ENCODE measurements at places on chromosomes 11 and 22. TPM values are rescaled to one million over a fixed set of nuclear protein-coding genes. Genes with fewer than 3 reads are reported as not detected.

DNA sequence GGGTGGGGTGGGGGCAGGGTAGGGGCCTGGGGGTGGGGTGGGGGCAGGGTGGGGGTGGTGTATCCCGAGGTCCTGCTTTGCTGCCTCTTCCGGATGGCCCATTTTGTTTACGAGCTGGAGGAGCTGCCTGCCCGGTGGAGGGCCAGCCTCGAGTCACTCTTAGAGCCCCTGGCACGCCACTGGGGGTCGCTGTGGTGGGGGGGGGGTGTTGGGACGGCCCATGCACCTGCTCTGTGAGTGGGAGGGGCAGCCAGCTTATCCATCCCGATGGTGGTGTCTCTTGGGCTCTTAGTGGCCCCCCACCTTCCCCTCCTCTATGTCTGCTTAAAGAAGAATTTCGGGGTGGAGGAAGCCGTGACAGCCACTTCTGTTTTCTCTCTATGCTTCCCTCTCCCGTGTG lies 24.6 kb downstream of the MRGPRD start:
- no peak for DNase-seq

DNA sequence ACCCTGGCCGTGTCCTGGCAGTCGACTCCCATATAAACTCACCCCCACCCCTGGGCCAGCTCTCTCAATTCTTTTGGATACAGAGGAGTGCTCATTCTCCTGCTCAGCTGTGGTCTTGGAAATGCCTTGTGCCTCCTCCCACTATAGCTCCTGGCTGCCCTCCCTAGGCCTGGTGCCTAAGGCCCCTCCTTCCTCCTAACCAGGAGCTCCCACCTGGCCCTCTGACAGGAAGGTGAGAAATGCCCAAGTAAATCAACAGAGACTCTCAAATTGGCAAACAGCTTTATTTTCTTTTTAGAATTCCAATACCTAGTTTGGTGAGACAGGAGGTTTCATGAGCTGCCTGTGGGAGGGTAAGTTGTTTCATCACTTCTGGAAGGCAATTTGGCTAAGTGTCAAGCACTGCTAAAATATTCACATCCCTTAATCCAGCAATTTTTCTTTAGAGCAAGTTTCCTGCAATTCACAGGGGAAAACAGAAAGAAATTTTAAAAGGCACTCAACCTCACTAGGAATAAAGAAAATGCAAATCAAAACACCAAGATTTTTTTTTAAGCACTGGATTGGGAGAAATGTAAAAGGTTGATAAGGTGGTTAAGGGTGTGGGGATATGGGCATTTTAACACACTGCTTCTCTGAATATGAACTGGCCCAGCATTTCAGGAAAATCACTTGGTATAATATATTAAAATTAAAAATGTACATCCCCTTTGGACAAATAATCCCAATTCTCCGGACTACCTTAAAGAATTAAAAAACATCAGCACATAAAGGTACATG lies 209.7 kb upstream of the ARHGAP20 start:
- DNase-seq: no peak

The POU2AF1 gene
- 0.05 TPM for total RNA-seq

DNA sequence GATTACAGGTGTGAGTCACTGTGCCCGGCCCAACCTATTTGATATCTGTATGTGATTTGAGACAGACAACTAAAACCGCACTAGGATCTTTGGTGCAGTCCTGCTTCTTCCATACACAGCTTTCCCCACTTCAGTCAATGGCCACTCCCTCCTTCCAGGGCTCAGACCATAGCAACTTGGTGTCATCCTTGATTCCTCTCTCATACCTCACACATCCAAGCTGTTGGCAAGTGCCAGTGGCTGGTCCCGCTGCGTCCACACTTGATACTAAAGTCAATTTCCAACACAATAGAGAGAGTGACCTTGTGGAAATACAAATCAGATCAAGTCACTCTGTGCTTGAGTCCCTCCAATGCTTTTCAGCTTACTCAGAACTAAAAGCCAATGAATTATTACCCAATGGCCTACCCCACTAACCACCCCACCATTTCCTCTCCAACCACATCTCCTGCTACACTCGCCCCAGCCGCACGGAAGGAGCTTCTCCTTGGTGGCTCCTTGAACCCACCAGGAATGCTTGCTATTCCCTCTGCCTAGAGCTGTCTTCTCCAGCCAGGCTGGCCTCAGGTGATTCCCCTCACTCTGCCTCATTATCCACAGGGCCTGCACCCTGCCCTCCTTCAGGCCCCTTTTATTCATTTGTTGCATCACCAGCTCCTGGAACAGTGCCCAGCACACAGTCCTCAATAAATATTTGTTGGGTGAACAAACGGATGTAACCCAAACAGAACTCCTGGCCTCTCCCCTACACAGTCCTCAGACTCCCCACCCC lies 12.9 kb downstream of the ABTB2 start:
- peak; percentile 42 for DNase-seq

GRCh38 chr11:71431271-71431670 lies 16.9 kb downstream of the DHCR7 start:
- DNase-seq: no peak

The DTX4 gene
- total RNA-seq: 1.8 TPM

DNA sequence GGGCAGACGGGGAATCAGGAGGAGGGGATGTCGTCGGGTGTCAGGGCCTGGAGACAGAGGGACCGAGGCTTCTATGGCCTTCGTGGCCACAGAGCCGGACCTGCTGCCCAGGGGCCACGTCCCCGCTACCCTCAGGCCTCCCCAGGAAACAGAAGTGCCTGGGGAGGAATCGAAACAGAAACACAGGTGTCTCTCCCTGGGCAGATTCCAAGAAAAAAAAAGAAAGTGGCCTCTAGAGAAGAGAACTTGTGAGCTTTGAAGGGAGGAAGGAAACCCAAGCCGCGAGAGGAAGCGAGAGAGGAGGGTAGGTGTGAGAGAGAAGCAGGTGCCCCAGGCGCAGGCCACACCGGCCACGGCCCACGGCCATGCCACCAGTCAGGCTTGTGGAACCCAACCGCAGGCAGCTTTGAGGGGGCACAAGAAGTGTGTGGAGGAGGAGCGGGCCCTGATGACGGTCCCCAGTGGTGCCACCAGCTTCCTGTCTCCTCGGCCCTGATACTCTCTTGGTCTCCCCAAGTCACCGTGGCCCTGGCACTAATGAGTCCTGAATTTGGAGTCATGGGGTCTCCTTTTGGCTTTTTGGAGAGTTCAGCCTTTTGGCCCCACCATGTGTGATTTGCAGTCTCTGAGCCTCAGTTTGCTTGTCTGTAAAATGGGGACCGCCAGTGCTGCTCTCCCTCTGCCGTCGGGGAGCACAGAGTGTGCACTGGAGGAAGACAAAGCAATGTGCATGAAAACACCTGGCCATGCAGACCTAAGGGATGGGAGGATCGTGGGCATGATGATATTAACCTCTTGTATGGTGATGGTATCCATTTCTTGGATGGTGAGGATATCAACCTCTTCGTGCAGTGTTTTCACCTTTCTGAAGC lies 25.2 kb downstream of the LIF start:
- DNase-seq: no peak

DNA sequence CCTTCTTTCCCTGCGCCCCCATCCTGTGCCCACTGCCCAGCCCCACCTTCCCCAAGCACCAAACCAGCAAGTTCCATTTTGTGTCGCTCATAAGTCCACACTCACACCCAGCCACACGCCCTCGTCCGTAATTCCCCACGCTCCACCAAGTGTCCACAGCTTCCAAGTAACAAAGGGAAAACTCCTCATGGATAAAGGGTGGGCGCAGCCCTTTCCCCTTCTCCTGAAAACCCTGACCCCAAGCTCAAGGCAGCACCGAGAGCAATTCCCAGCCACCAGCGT lies 458 bp downstream of the FXYD6 start:
- no peak for DNase-seq

DNA sequence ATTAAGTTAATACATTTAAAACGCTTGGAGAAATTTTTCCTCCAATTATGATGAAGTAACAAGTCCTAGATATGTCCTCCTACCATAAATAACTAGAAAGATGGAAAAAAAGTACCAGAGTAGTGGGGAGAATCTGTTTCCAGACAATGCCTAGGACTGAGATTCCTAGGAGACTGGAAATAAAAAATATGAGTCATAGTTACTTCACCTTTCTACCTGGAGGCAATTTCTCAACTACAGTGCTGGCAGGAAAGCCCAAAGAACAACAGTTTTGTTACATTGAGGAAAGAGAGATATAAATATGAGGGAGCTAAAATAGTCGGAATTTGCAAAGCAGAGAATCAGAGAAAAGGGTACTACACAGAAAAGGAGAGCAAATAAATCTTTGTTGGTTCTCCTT lies 202.1 kb upstream of the ARHGAP42 start:
- no peak for DNase-seq

The YAP1 gene
- total RNA-seq: 67.9 TPM

- no peak for DNase-seq
Measured at GRCh38 chr11:68934666-68935065, 31.0 kb downstream of the IGHMBP2 start.

GRCh38 chr11:48008951-48009270 lies 28.6 kb downstream of the PTPRJ start:
- DNase-seq: no peak

GRCh38 chr22:48827268-48827846 lies 1000.3 kb downstream of the BRD1 start:
- no peak for DNase-seq

DNA sequence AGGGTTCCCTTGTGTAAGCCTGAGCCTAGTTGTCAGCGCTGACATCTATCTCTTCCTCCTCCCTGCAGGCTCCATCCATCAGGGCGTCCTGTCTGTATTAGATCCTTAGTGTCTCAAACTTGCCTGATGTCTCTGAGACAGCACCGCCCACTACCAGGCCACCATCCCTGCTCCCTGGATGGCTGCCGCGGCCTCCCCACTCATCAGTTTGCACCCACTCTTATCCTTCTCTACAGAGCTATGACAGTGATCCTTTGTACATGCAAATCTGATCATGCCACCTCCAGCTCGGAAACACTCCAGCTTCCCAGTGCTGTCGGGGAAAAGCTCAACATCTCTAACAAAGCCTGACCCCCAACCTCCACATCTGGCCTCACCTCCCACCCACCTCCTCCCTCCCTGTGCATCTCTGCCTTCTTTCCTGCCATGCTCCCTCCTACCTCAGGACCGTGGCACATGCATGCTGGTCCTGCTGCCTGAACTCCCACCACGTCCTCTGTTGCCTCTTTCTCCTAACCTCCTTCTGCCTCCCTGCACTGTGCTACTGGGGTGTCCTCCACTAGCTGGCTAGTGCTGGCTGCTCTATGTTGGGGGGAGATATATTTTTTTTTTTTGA lies 61.6 kb upstream of the EIF3D start:
- no peak for DNase-seq

DNA sequence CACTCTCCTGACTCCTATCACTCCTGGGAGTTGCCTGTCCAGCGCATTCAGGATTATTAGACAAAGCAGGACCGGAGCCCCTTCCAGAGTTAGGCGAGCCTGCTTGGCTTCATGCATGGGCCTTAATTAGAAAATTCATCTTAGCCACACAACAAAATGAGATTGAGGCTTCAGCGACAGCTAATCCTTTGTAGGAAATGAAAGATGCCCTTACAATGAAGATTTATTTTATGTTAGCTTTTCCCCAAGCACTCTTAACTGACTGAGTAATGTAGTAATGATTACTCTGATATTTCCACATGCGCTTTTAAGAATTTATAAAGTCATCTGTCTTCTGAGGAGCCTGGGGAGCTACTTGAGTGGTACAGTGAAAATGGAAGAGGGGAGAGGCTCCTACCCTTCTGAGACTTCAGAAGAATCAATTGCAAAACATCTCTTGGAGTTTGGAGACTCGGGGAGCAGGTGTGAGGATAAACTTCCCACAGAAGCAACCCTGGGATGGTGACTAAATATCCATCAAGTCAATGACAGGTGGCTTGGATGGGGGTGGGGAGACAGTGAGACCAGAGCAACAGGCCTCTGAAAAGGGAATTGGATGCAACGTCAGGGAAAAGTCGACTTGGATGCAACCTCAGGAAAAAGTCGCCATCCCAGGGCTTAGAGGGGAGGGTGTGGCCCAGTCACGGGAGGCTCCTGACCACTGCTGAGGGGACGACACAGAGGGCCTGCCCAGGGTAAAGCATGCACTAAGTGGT lies 434.5 kb upstream of the B3GAT1 start:
- DNase-seq: no peak

DNA sequence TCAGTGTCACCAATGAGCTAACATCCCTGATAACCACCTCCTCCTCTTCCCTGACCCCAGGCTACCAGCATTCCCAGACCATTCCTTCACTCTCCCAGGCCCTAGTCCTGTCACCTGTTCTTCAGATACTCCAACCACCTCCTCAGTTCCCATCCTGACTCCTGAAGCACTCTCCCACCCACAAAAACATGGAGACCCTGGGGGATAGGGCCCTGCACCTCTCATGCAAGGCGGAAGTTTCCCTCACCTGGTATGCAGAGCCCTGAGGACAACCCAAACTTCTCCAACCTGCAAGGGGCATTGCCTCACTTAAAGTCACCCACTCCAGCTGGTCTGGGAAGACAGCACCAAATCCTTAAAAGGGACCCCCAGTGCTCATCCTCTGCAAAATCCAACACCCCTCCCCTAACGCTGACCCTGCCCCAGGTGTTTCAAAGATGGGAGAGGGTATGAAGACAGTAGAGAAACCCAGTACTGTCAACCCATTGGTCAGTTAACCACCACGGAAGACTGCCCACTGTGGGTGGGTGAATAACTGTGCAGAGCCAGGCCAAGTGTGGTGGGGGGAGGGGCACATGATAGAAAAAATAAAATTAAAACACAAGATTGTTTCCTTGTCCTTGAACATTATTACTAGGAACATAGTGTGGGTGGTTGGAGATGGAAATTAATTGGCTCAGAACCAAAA lies 1.4 kb downstream of the TNKS1BP1 start:
- no peak for DNase-seq

The ROM1 gene
- total RNA-seq: 2.0 TPM

The PPME1 gene
- total RNA-seq: 29.7 TPM

The DDX25 gene
- 0.14 TPM for total RNA-seq

DNA sequence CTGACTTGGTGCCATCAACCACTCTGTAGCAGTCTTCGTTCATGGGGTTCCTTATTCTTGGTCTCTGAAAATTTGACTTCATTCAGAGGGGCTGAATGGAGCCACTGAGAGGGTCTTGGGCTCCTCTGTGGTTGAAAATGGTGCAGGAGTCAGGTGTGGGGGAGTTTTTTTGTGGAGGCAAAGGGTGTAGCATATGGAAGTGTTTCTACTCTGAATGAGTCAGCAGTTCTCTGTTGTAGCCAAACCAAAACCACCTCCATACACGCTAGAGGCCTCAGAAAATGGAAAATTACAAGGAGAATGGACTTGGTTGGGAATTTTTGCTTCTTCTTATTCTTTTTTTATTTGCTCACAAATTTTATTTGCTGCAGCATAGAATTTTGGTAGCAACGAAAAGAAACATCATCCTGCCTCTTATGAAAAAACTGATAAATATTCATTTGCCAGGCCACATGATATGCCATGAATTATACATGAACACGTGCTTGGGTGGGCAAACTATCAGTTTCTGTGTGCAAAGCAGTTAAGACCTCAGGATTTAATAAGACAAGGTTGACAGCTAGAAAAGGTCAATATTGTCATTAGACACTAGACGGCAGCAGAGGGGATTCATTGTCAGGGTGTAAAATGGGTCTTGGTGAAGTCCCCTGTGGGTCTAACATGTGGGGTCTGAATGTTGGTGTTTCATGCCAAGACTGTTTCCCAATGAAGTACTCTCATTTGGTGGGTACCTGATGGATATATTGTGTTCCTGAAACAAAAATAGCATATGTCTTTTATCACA lies 111.7 kb downstream of the MYO18B start:
- DNase-seq: no peak

The HBB gene
- 100 TPM for total RNA-seq

GRCh38 chr11:79332017-79332416 lies 108.8 kb downstream of the TENM4 start:
- peak; percentile 20 for DNase-seq

- DNase-seq: no peak
Measured at GRCh38 chr11:46594374-46594700, 514 bp upstream of the AMBRA1 start.

The GRM5 gene
- not detected for total RNA-seq

- no peak for DNase-seq
Measured at GRCh38 chr11:31117038-31117437, 252.5 kb downstream of the DCDC1 start.
